Stimulated activated CD4-positive, alpha-beta T cell treated with anti-CD3 and anti-CD28 coated beads, Interleukin-12 subunit alpha, Interleukin-12 subunit beta, amount 100 ng/mL, for 48 hours (primary cell): ENCODE measurements at places on chromosomes 5 and 9.

- DNase-seq = peak; percentile 21
These were observed 4.4 kb downstream of the IL31RA start for GRCh38 chr5:55855509-55855908.

GRCh38 chr9:89480825-89481537 is 16.9 kb downstream of the SEMA4D start:
- DNase-seq = no peak

- no peak for DNase-seq
These were observed 63.2 kb upstream of the GHR start for GRCh38 chr5:42360056-42360455.

DNA sequence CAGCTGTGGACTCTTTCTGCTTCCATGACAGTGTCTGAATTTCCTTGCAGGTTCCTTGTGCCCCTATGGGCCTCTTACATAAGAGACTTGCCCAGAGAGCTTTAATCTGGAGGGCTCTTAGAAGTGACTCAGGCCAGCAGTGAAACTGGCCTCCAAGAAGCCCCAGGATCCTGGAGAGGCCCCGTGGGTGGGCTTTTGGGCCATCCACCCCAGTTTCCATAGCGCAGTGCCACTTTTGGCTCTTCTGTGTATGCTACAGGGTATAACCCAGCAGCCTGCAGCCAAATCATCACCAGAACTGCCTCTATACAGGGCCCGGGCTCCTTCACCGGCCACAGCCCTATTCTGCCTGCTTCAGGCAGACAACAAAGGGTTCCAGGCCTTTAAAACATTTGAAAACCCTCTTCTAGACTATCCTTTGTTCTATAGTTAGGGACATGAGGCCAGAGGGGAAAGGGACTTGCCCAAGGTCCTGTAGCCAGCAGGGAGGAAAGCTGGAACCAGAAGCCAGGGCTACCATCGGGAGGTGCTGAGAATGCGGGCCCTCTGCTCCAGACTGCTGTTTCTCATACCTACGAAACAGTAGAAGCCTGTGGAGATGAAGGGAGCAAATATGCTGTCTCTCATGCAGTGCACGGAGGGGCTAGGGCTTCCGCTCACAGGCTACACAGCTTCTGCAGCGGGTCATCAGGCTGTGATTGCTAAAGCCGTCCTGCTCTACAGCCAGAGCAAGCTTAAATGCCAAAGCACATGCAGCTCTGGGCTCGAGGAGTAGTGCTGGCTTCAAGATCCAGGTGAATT is 18.0 kb downstream of the SH3PXD2B start:
- DNase-seq = no peak

DNA sequence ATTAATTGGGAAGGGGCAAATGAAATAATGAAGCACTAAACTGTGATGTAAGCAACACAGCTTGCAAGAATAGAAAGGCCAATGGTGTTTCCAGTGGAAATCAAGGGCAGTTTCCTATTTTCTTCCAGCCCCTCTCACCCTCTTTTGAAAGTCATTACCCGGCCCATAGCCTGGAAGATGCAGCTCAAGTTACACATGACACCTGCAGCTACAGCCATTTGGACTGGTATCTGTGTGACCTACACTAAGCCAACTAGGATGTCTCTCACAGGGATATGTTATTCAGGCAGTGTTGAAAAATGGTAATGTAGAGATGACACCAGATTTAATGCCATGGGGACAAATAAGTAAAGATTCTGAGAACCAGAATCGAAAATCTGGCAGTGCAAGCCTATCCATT is 439.4 kb upstream of the ZNF462 start:
- DNase-seq = no peak

DNA sequence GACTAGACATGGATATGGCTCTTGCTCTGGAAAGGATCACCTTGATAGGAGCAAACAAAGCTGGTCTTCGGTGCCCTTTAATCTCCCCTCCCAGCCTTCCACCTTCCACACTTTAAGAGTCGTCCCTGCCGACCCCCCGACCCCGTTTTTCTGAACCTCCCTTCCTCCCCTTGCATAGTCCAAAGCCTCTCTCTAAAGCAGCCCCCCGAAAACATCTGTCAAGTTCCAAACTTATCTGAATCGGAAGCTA is 423 bp upstream of the NUP214 start:
- DNase-seq = no peak

GRCh38 chr5:150653145-150653761 is 7.8 kb upstream of the MYOZ3 start:
- no peak for DNase-seq

GRCh38 chr9:16626577-16627130 is 243.8 kb downstream of the BNC2 start:
- DNase-seq = no peak

GRCh38 chr5:124132843-124133242 is 613.6 kb downstream of the ZNF608 start:
- DNase-seq = no peak

- no peak for DNase-seq
These were observed 9.7 kb upstream of the RXRA start for GRCh38 chr9:134316449-134317160.

DNA sequence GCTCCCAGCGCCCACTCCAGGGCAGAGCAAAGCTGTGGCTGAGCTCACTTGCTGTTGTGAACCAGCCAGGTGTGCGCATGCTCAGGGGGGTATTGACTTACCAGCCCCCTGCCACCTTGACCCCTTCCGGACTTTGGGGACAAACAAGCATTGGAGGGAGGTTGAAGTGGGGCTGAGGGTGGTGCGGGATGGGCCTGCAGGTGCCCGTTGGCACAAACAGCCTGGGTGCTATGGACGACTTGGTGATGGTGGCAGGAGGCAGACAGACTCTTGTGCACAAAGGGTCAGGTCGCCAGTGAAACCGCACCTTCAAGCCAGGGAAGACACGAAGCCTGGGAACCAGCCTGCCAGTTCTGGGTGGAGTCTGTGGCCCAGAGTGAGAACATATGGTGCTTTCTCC is 858.5 kb upstream of the PTPRD start:
- no peak for DNase-seq

- no peak for DNase-seq
These were observed 2.3 kb upstream of the SCGB3A1 start for GRCh38 chr5:180593446-180594206.

DNA sequence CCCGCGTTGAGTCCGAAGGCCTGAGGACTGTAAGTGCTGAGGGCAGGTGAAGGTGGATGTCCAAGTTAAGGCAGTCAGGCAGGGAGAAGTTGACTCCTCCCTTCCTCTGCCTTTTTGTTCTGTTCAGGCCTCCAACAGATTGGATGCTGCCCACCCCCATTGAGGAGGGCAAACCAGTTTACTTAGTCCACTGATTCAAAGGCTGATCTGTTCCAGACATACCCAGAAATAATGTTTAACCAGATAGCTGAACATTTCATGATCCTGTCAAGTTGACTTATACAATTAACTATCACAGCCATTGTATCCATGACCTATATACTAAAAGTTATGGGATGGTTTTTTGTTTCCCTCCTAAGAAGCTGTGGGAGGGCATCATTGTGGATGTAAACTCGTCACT is 8.3 kb upstream of the TEX48 start:
- DNase-seq = no peak

DNA sequence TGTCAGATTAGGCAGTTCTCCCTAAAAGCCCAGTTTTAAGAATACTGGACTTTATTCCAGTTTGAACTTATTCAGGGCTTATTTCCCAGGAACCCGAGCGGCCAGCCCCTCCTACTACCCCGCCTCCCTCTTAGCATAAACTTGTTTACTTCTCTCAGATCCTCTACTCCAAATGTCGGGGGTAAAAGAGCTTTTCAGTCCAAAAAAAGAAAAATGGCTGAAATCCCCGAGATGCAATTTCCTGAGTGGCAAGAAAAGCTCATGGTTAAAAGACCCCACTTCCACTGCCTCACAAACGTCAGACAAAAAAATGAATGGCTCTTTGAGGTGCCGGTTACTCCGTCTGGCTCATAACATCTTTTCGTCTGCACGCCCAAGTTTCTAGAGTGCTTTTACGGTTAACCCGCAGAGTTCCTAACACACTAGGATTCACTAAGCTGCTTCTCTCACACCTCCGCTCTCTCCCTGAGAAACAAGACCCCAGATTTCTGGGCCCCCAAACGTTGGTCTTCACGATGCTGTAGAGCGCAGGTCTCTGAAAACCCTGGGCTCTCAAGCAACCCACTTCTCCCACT is 402 bp downstream of the BRD8 start:
- no peak for DNase-seq

DNA sequence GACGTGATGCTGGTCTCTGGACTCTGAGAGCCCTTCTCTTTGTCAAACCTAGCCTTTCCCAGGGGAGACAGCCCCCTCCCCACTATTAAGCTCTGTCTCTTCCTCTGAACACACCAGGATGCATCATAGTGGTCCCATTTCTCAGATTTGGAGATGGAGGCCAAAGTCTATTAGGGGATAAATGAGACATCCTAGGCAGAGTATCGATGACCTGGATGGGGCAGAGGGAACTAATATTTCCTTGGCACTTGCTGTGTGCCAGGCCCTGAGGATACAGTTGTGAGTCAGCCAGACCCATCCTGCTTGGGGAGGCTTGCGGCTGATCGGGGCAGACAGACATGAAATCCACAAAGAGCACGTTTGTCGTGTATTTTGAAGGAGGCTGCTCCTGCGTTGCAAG is 5.2 kb downstream of the DNM1 start:
- DNase-seq = no peak

DNA sequence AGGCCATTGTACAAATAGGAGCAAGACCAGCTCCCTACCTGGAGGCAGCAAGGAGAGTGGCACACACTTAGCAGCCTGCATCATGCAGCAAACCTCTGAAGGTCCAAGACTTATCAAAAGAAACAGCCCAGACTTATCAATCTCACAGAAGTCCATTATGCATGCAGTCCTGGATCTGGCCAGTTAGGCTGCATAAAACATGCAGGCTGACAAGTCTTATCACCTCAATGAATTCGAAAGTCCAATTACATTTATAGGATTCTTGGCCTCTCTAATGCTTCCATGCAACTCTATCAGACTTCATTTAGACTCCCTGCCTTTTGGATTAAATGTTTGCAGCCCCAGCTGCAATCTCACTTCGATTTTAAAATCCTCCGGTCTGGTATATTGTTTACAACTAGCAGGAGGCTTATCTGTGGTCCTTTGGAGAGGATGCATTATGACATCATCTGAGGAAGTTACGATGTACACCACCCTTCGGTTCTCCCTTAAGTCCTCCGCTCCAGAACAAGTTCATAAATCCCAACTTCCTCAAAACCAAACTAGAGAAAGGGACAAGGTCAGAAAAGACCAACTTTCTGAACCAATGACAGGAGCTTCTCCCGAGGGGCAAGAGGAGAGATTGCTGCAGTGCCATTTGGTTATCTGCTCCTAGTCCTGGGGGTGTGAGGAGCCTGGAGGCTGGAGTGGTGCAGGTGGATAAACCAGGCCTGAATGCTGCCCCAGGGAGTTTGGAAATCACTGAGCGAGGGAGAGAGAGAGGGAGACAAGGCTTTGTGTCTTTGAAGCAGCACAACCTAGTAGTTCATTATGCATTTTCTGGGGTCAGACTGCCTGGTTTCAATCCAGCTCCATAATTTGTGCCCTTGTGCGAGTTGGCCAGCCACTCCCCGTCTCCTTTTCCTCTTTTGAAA is 313.9 kb downstream of the TLE1 start:
- DNase-seq = no peak

GRCh38 chr5:139651043-139651834 is 3.1 kb downstream of the CXXC5 start:
- DNase-seq = no peak

GRCh38 chr9:130956636-130957450 is 17.8 kb upstream of the FIBCD1 start:
- no peak for DNase-seq

DNA sequence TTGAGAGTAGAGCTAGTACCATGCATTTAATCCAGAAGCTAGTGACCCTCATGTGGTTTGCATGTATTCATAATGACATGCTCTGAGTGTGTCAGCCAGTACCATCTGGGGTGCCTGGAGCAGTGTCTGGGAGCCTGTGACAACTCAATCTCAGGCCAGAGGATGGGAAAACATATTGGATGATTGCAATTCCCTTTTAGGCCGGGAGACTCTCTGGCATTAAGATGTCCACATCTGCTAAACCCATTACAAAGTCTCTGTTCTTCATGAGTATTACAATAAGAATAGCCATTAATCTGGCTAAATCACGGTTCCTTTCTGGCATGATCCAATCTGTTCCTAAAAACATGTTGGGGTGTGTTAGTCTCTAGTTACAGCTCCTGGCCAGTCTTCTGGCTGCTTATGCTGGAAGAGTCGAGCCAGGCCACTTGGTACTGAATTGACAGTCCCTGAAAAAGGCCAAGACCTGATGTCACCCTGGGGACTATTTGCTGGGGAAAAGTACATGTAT is 475.7 kb downstream of the ENC1 start:
- DNase-seq = no peak

DNA sequence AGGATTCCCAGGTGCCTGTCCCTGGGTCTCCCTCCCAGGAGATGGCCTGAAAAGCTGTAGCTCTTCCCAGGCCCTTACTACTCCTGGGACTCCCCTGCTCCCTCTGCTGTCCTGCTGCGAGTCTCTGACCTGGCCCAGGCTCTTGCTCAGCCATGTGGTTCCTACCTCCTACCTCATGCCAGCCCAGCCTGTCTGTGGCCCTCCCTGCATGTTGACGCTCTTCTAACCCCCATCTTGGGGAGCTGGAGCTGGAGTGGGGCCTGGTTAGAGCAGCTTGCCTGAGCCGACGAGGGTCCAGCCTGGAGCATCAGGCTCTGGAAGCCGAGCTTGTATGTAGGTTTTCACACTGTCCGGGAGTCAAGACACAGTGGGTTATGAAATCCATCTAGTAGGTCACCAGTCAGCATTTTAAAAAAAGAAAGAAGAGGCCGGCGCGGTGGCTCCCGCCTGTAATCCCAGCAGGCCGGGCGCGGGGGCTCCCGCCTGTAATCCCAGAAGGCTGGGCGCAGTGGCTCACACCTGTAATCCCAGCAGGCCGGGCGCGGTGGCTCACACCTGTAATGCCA is 244.4 kb downstream of the FANCC start:
- no peak for DNase-seq

GRCh38 chr5:33049842-33050241 is 338.7 kb downstream of the NPR3 start:
- DNase-seq = no peak

DNA sequence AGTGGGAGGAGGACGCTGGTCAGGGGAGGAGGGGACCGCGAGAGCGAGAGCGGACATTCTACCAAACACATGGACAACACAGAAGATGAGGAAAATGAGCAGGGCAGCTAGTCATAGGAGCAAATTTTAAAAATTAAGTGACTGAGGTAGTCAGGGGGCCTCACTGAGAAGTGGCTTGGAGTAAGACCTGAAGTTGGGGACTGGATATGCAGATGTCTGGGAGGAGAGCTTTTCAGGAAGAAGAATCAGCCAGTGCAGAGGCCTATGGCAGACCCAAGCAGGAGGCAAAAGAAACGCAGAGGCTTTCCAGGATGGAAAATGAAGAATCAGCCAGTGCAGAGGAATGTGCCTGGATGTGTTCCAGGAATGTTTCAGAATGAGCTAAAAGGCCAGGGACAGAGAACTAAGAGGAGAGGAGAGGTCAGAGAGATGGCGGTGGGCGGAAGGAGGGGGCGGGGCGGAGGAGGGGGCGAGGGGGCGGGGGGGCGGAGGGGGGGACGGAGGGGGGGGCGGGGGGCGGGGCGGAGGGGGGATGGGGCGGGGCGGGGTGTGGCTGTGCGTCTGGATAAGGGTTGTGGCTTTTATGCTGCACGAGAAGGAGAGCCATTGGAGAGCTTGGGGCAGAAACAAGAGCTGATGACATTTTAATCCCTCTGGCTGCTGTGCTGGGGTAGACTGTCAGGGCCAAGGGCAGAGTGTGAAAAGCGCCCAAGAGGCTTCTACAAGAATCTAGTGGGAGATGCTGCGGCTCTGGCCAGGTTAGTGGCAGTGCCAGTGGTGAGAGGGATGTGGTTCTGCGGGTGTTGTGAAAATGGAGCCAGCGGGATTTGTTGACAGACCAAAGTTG is 129.6 kb downstream of the KCNIP1 start:
- no peak for DNase-seq
